Brain (organoid and tissue), 16 donors: ENCODE measurements at places on chromosomes 1 and 21. TPM values are rescaled to one million over a fixed set of nuclear protein-coding genes. Genes with fewer than 3 reads are reported as not detected.

KRTAP11-1 gene
- polyA plus RNA-seq, result not detected

HUNK gene
- polyA plus RNA-seq, result 10.6 TPM

SLC6A9 gene
- 26.0 TPM for polyA plus RNA-seq

PTCH2 gene
- 0.71 TPM for polyA plus RNA-seq

CACNA1S gene
- 0.19 TPM for polyA plus RNA-seq

CYP4A11 gene
- polyA plus RNA-seq, result 0.15 TPM

CGN gene
- 7.1 TPM for polyA plus RNA-seq

HCRTR1 gene
- polyA plus RNA-seq, result not detected

ZSWIM5 gene
- 7.7 TPM for polyA plus RNA-seq

ZNHIT6 gene
- polyA plus RNA-seq, result 9.7 TPM

C1orf116 gene
- polyA plus RNA-seq, result 2.1 TPM

EBNA1BP2 gene
- 89.5 TPM for polyA plus RNA-seq

NPPA gene
- polyA plus RNA-seq, result 10.0 TPM

MACF1 gene
- polyA plus RNA-seq, result 79.3 TPM
